ENCODE measurements at places on chromosomes 12 and 14. TPM values are rescaled to one million over a fixed set of nuclear protein-coding genes. Genes with fewer than 3 reads are reported as not detected.

GRCh38 chr12:107929436-107929835 lies 154.9 kb downstream of the ASCL4 start:
- DNase-seq: peak; percentile 30

DNA sequence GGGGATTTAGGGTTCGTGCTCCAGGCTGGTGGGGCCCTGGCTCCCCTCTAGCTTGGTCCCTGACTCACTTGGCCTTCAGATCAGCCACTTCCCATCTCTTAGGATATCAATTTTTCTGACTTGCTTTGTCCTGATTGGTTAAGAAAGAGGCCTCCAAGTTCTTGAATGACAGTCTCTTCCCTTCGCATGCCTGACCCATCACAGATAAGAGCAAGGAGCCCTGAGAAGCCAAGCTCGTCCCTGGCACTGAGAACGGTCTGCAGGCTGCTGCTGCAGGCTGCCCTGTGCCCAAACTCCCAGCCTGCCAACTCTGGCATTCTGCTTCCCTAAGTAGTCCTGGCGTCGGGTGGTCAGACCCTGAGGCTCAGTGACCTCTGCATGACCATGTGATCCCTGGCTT lies 794 bp upstream of the LRTM2 start:
- DNase-seq: no peak

DNA sequence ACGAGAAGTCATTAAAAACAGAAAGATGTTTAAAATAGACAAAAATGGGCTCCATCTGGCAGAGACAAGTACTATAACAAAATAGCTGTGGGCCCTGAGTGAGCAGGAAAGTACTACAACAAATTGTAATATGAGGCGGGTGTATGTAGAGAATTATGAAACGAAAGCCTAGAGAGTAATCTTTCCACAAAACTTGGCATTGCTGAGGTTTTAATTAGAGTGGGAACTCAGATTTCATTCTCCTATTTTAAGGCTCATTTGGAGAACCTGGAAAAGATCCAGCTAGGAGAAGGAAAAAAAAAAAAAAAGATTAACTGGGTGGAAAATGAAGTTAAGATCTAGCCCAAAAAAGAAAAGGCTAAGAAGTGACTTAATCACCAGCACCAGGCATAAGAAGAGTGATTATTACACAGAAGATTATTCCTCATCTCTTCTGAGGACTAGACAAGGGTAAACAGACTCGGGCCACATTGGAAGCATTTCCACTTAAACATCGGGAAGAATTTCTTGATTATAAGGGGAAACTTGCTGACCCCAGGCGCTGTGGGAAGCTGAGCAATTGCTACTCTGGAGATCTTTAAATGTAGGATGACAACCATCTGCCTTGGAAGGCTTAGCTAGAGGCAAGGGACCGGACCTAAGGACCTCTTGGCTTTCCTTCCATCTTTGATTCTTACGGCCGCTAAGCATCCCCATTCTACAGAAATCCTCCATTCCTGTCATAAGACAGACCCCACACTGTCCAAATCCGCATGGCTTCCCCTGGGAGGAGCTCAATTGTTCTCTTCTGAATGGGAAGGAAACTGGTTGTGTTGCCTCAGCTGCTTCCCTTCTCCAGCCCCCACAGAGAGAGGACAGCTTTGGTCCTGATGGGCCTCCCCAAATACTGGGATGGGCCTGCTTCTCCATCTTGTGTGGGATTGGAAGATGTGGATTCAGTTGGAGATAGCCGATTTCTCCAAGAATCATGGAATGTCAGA lies 40.6 kb downstream of the IGF1 start:
- no peak for DNase-seq

LRP1-AS gene
- total RNA-seq: not detected

GPR84 gene
- not detected for total RNA-seq

- no peak for DNase-seq
Measured at GRCh38 chr14:96920023-96920422, 122.8 kb downstream of the VRK1 start.

DNA sequence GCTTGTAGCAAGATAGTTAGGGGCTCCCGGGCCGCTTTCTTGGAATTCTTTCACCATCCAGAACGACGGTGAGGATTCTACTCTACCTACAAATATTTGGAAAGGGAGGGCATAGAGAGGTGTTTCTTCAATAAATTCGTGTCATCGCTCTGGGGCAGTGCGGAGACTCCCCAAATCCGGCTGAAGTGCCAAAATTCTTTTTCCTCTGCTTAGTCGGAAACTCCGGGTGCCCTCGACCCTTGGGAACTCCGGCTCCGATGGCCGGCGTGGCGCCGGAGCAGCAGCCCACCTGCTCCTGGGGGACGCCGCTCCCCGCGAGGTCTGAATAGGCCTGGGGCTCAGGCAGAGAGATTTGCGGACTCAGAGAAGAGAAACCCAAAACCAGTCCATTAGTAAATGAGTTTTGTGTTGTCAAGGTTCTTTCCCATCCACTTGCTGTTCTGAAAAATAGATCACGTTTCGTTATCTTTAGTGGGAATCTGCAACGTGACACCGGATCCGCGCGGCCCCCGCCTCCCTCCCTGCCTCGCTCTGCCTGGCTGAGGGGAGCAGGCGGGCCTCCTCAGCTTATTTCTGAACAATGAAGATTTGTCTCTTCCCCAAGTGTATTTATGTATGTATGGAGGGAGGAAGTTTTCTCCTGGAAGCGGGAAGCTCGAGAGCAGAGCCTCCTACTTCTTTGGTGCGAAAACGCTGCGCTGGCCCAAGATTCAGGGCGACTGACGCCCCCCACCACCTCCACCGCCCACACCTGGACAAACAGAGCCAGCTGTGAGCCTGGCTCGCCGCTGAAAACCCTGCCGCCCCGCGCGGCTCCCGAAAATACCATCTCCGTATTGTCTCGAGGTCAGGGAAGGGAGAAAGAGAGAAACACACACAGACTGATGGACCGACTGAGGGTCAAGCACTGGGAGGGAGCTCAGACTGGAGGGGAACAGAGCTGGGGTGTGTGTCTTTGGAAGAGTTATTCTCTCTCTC lies 3.7 kb upstream of the SIX1 start:
- no peak for DNase-seq

GRCh38 chr12:86193931-86194330 lies 62.3 kb downstream of the MGAT4C start:
- peak; percentile 23 for DNase-seq

DNA sequence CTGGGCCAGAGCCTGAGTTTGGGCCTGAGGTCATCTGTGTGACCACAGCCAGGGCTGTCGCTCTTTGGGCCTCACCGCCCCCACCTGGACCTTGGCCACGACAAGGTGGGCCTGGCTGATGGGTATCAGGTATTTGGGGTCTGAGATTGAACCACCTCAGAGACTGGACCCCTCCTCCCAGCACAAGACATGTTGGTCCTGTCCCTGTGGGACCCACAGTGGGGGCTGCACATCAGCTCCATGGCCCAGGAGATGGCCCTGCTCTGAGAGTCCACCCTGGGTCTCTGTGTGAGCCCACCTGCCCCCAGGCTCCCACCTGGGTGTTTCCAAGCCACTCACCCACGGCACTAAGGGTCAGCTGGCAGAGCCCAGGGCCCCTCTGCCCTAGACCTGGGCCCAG lies 20.6 kb downstream of the BEGAIN start:
- no peak for DNase-seq

RASSF9 gene
- 7.6 TPM for total RNA-seq

PIP4K2C gene
- total RNA-seq: 89.0 TPM

TRIM9 gene
- total RNA-seq: 0.67 TPM

EPYC gene
- total RNA-seq: not detected

P3H3 gene
- total RNA-seq: 2.0 TPM

- DNase-seq: no peak
Measured at GRCh38 chr14:89625731-89626232, 208.7 kb upstream of the FOXN3 start.

DNA sequence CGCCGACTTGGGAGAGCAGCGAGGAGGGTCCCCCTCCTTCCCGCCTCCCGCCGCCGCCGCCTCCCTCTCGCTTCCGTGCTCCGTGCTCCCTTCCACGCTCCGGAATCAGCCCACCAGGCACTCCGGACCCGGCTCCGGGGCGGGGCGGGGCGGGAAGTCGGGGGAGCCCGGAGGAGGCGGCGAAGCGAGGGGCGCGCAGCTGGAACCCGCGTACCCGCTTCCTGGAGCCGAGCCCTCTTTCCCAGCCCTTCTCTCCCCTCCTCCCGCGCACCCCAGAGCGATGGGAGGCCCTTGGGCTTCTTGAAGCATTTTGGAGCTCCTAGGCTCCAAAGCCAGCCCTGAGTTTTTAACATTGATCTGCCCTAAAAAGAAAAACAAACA lies at the start of gene SYNDIG1L:
Gene SYNDIG1L (minus strand): TSS at position 9 of the 381 bp plus-strand sequence. CDS start 16,466 bp downstream, outside the sequence.
- DNase-seq: no peak

DNA sequence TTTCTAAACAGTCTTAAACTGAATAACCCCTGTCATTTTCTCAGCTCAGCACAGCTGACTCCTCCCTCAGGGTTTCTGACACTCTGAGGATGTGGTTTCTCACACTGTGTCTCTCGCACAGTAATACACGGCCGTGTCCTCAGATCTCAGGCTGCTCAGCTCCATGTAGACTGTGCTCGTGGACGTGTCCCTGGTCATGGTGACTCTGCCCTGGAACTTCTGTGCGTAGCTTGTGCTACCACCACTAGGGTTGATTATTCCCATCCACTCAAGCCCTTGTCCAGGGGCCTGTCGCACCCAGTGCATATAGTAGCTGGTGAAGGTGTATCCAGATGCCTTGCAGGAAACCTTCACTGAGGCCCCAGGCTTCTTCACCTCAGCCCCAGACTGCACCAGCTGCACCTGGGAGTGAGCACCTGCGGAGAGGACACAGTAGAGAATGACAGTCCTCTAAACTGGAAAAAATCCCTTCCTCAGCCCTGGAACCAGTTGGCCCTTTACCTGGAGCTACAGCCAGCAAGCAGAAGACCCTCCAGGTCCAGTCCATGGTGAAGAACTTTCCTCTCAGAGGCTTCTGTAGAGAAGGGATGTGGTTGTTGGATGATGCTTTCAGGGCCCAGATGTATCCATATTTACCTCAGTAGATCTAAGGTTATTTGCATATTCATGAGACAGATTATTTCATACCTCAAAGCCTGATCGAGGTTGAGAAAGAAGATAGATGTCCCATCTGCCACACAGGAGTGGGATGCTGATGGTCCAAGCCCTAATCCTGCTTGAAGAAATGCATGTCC lies 984.8 kb downstream of the TMEM121 start:
- DNase-seq: no peak

DNA sequence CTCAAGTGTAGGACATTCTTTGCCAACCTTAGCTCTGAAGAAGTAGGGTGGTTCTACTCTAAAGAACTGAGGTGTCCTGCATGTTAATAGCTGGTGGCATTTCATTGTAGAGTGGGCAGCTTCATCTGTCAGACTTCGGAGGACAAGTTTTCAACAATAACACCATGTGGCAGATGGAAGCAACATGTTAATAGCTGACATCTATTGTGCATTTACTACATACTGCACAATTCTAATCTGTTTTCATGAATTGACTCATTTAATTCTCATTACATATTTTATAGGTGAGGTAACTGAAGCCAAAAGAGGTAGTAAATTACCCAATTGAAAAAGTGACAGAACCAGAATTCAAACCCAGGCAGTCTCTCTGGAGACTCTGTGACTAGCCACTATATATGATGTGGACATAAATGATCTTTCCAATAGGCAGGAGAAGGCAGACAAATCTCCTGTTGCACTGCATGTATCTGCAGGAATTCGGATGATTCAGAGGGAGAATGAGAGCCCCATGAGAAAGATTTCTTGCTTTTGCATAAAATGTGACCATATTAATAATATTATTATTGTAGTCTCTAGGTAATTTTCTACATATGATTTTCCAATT lies 137.2 kb upstream of the E2F7 start:
- peak; percentile 35 for DNase-seq

GRCh38 chr14:56133547-56133946 lies 15.3 kb downstream of the PELI2 start:
- DNase-seq: no peak

DNA sequence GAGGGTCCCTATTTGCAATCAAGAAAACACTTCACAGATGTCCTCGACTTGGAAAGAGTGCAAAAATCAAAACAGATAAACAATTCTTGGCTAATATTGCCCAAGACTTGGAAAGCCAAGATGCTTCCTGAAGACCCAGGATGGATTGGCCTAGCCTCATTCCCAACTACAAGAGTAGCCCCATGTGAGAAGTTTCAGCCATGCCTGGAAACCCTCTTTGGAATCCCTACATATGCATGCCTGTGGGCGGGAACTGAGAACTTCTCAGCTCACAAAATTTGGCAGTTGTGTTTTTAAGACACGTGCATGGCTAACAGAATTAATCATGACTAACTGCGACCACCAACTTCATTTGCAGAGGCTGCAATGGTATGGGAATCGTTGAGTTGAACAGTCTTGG lies 283.2 kb upstream of the TBX3 start:
- no peak for DNase-seq

DNA sequence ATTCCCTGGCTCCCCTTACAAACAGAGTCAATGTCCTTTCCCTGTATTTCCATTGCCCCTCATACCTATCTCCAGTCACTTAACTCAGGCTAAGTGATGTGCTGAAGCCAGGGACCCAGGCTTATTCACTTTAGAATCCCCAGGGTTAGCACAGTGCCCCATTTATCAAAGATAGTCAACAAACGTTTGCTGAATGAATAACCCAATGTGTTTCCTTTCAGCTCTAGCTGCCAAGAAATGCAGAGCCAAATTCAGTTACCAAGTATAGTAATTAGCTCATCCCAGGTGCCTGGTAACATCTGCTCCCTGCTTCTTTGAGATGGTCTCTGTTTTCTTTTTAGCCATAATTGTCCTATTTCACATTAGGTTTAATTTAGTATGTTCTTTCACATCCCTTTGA lies 189.5 kb downstream of the PHLDA1 start:
- no peak for DNase-seq

GRCh38 chr12:130715150-130715997 lies 725 bp downstream of the RIMBP2 start:
- DNase-seq: no peak

ACSM4 gene
- total RNA-seq: not detected

KCNH3 gene
- 0.53 TPM for total RNA-seq

DNA sequence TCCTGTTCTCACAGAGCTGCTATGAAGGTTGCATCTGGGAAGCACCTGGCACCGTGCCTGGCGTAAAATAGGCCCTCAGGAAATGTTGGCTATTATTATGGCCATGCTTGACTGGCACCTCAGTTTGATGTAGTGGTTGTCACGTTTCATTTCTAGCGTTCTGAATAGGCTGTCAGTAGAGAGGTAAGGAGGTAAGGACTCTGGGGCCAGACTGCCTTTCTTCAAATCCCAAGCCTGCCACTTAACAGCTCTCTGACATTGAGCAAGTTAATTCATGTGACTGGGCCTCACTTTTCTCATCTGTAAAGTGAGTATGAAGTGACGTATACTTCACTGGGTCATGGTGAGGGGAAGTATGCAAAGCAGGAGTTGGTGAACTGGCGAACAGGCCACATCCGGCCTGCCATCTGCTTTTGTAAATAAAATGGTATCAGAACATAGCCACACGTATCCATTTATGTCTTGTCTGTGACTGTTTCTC lies 196.2 kb downstream of the CACNA1C start:
- no peak for DNase-seq

APOLD1 gene
- 2.7 TPM for total RNA-seq

DNA sequence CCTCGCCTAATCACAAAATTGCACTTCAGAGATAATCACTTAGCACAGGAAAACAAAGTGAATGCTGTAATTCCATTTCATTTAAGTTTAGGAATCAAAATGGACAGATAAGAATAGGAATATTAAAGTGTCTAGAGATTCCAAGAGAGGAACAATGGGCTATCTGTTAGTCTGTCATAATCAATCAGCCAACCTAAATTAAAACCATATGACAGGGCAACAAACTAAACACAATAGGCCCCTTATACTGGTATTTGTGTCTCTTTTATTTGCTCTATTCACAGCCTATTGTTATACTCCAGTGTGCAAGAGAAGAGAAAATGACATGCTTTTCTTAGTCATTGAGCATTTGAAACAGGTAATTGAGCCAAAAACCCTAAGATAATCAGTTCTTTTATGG lies 259.4 kb downstream of the PRKD1 start:
- no peak for DNase-seq

KERA gene
- not detected for total RNA-seq
